ENCODE measurements at places on chromosomes 12 and 14.
A peak's percentile ranks its signal among the peaks of the same experiment; 100 is the strongest.

DNA sequence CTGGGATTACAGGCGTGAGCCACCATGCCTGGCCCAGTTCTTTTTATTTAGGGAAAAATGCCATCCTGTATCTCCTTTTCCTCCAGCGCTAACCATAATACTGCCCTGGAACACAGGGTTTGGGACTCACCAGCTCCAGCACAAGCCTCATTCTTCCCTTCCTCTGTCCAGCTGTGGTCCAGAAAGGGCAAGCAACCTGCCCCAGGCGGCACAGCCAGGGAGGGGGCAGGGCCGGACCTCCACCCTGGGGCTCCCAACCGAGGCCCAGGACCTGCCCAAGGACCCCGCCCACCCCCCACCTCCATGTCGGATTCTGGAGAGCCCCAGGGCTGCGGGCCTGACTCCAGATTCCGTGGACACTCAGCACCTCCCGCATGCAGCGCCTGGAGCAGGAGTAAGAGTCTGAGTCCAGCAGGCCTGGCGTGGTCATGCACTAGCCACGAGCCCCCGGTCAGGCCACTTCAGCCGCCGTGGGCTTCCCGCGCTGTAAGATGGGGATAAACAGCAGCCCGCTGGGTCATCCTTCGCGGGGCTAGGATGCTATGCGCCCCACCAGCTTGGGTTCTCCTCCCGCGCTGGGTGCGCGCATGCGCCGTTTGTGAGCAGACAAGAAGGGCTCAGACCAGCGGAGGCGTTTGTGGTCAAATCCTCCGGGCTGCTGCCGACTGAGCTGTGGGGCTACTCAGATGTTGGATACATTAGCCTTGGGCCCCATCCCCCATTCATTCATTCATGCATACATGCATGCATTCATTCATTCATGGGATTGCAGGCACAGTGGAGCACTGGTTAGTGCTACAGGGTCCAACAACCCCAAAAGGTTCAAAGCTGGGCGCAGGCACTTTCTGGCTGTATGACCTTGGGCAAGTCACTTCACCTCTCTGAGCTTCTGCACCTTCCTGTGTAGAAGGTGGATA lies 16.3 kb downstream of the TMEM119 start:
- no peak for DNase-seq

DNA sequence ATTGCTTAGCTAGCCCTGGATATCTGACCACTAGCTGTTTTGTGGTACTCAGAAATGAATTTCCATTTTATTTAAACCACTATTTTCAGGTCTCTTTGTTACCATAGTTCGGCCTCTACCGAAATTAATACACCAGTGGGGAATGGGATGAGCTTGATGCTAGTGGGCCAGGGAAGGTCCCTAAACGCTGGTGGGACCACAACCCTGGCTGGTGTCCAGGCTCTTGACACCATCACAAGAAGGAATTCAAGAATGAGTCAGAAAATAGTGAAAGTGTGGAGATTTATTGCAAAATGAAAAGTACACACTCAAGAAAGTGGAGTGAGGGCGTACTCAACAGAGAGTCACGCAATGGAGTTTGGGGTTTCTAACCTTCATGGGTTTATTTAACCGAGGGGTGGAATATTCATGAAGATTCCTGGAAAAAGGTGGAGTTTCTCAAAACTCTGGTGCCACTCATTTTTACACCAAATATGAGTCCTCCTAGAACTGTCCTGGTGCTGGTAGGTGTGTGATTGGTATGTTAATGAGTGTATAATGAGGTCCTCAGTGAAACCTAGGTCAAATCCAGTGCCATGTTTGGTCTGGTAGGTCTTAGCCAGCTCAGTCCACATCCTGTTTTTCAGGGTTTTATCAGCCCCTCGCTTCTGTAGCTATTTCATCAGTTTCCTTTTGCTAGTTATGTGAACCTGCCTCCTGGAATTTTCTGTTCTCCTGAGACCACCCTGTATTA lies 38.9 kb upstream of the LRP6 start:
- no peak for DNase-seq

DNA sequence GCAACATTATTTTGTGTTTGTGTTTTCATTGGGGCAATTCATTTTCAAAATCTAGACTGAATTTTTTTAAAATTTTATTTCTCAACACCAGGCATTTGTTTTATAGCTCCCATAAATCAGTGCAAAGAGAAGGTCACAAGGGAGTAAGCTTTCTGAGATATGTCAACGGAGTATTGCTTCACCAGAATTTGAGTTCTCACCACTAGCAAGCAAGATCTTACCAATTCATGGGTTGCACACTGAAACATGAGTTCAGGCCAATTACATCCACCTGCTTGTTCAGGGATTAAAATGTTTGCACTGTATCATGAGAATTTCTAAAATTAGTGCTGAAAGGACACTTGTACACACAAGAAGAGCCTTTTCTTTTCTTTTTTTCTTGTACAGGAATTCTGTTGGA lies 121.9 kb downstream of the CAND1 start:
- DNase-seq = no peak

DNA sequence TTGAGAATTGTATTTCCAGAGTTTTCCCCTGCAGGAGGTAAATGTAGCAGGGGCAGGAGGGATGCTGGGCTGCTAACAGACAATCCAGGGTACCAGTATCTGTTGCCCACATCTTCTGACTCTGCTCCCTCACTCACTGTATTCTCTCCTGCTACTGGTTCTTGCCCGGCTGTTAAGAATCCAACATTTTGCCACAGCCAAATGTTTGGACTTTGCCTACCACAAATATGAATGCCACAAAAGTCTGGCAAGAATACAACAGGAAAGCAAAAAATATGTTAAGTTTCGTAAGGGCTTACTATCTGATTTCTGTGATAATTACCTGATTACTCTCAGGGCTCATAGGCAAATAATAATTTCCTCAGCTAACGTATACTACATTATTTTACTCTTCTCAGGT lies 160.0 kb downstream of the BCAT1 start:
- no peak for DNase-seq

DNA sequence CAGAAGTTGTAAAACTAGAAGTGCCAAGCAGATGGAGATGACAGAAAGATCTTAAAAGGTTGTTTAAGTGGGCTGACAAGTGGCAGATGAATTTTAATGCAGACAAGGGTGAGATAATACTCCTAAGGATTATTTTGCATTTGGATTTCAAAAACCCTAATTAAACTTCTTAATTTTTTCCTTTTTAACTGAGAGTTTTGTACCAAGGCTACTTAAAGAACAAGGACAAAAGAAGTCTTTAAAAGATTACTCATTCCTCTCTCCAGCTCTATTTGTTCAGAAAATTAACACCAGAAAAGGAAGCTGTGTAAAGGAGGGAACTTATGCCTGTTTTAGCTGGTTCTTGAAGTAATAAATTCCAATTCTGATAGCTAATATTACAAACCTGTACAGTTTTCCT lies 275.4 kb downstream of the ETNK1 start:
- no peak for DNase-seq

DNA sequence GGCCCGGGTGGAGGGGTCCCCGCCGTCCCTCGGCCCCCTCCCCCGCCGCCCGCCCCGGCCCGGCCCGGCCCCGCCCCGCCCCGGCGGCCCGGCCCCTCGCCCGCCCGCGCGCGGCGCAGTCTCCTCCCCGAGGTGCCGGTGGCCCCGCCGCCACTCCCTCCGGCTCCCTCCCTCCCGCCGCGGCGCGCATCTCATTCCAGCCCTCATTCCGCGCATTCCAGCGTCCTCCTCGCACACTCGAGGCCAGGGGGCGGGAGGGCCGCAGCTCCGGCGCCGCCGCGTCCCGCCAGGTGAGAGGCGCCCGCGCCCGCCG lies at the start of gene TEAD4:
Gene TEAD4 (plus strand): TSS at position 206 of the 313 bp plus-strand sequence.
- DNase-seq = no peak

GRCh38 chr12:128969480-128970055 lies 116.3 kb downstream of the GLT1D1 start:
- no peak for DNase-seq

DNA sequence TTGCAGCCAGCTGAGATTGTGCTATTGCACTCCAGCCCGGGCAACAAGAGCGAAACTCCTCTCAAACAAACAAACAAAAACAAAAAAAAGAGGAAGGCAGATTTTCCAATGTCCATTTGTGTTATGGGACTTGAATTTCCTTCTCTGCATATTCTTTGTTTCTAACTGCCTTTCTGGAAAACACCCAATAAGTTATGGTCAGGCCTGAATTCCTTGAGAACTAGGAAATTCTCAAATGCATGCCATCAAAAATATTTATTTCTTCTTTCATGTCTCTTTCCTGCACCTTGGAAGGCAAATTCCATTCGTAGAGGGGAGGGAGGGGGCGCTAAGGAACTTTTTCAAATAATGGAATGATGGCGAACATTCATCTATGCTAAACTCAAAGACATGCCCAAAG lies 117.6 kb upstream of the TMCC3 start:
- DNase-seq = no peak

DNA sequence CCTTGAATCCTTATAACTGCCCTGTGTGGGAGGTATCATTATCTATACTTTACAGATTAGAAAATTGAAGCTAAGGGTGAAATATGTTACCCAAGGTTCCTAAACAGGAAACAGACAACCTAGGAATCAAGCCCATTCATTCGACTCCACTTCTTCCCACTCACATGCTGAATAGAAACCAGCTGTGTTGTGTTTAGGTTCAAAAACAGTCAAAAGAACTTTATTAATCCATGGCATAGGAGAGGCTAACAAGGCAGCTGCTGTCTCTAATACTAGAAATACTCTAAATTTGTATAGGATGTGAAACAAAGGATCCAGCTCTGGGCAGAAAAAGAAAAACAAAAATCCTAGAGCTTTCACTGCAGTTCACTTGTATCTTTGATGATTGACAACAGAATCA lies 9.9 kb downstream of the AMDHD1 start:
- no peak for DNase-seq

DNA sequence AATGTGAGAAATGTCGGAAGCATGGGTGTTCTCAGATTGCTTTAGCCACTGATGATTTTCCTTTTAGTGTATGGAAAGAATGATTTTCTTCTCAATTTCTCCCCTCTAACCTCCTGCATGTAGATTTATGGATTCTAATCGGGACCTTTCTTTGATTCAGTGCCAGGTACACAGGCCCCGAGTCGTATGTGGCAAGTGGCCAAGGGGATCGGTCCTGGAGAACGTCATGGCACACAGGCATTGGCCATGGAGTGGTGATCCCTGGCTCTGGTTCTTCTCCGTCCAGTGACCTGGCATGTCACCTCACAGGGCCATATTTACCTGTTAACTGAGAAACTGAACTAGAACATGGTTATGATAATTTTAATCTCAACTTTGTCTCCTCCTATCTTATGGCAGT lies 58.1 kb downstream of the ETV6 start:
- no peak for DNase-seq

- no peak for DNase-seq
Observed at GRCh38 chr12:124737772-124738635, 125.7 kb downstream of the SCARB1 start.

GRCh38 chr14:87960013-87960787 lies 32.8 kb downstream of the GALC start:
- DNase-seq = no peak

- no peak for DNase-seq
Observed at GRCh38 chr12:20390846-20391245, 22.5 kb downstream of the PDE3A start.

- DNase-seq = no peak
Observed at GRCh38 chr14:32009221-32009975, 67.7 kb upstream of the ARHGAP5 start.

GRCh38 chr12:70661466-70662161 lies 24.4 kb upstream of the PTPRB start:
- DNase-seq = no peak

- no peak for DNase-seq
Observed at GRCh38 chr12:68559246-68559645, 51.5 kb upstream of the RAP1B start.

- no peak for DNase-seq
Observed at GRCh38 chr12:41442896-41443295, 254.8 kb downstream of the PDZRN4 start.

GRCh38 chr12:14238221-14238792 lies 127.2 kb upstream of the ATF7IP start:
- peak; percentile 37 for DNase-seq

DNA sequence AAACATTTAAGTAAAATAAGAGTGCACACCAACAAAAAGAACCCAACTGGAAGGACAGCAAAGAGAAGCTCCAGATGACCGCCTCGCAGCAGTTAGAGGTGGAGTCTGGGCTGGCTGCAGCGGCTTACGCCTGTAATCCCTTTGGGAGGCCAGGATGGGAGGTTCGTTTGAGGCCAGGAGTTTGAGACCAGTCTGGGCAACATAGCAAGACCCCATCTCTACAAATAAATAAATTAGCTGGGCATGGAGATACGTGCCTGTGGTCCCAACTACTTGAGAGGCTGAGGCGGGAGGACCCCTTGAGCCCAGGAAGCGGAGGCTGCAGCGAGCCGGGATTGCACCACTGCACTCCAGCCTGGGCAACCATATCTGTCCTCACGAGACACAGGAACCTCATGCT lies 15.2 kb downstream of the LRCOL1 start:
- no peak for DNase-seq

DNA sequence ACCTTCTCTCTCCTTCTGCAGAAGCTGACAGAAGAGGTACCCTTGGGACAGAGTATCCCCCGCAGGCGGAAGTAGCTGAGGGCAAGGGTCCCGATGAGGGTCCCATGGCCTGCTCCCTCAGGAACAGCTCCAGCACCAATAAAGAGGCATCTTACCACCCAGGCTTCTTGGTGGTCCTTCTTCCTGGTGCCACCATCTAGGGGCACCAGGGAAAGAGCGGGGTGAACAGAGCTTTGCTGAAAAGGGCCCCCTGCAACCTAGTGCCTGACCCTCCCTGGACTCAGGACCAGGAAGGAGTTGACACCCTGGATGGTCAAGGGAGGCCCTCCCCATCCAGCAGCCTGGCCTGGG lies 591 bp upstream of the IRF9 start:
- no peak for DNase-seq

- DNase-seq = no peak
Observed at GRCh38 chr14:79544698-79545070, 666.6 kb downstream of the DIO2 start.

GRCh38 chr12:11630046-11630706 lies 19.3 kb upstream of the ETV6 start:
- DNase-seq = no peak

GRCh38 chr12:40168868-40169267 lies 55.9 kb upstream of the LRRK2 start:
- no peak for DNase-seq

DNA sequence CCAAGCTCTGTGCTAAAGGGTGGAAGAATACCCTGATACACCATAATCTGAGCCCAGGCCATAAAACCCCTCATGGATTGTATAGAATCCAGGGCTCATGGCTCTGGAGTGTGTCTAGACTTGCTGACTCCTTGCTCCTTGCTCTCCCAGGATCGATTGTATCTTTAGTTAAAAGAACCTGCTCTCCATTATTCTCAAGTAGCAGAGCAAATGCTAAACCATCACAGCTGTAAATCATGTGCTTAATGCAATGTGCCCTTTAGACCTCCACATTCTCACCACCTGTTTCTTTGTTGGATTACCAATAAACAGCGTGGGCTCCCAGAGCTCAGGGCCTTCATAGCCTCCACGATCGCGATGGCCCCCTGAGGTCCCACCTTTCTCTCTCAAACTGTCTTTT lies 411.6 kb upstream of the FBXO33 start:
- DNase-seq = no peak

DNA sequence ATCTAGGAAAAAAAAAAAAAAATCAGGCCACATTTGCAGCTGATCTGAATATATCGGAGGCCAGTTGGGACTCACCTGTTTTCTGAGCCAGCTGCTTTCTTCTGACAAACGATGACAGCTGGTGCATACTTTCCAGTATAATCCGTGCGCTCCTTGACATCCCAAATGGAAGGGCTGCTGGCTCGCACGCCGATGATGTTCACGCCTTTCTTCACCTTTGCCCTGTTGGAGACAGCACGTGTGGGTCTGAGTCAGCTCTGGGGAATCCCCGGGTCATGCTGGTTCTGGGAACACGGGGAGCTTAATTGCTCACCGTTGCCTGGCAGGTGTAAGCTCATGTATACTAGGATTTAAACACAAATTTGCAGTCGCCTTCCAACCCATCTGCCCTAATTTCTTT lies 372.8 kb downstream of the TMEM132D start:
- DNase-seq = no peak

All from stimulated activated naive CD4-positive, alpha-beta T cell (primary cell).